ENCODE measurements at places on chromosomes 11 and 22.

- H3K36me3 ChIP-seq: no peaks in the 10 kb centered on the region
- H3K27ac ChIP-seq: no peak overlapping the region
- H3K4me1 ChIP-seq: no peaks in the 10 kb centered on the region
- no peak overlapping the region for H3K4me3 ChIP-seq
- H3K27me3 ChIP-seq: no peaks in the 10 kb centered on the region
Measured at GRCh38 chr11:80914311-80914710, 1473.5 kb upstream of the TENM4 start.

DNA sequence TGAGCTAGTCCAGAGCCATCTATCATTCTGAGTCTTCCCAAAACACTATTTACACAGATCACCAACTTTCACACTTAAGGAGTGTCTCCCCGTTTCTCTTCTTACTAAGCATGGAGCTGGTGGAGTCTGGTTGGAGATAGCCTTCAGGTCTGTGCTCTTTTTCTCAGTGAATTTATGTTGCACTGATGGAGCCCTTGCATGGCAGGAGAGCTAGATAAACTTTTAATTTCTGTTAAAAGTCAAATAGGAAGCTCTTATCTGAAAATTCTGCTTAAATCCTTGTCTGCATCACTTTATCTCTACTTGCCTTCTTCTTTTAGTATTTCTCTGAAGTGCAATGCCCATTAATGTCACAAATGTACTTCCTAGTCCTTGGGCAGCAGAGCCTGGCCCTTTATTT, 63.4 kb downstream of the ST3GAL4 start:
- peaks cover 89% of the 10 kb centered on the region for H3K4me1 ChIP-seq
- no peaks in the 10 kb centered on the region for H3K36me3 ChIP-seq
- no peaks in the 10 kb centered on the region for H3K27me3 ChIP-seq
- no peak for DNase-seq
- no peak overlapping the region for H3K27ac ChIP-seq
- H3K4me3 ChIP-seq: no peak overlapping the region

- H3K36me3 ChIP-seq: no peaks in the 10 kb centered on the region
- H3K4me3 ChIP-seq: no peak overlapping the region
- H3K27me3 ChIP-seq: no peaks in the 10 kb centered on the region
- no peaks in the 10 kb centered on the region for H3K4me1 ChIP-seq
Measured at GRCh38 chr11:64729851-64730382, 6.9 kb upstream of the NRXN2 start.

DNA sequence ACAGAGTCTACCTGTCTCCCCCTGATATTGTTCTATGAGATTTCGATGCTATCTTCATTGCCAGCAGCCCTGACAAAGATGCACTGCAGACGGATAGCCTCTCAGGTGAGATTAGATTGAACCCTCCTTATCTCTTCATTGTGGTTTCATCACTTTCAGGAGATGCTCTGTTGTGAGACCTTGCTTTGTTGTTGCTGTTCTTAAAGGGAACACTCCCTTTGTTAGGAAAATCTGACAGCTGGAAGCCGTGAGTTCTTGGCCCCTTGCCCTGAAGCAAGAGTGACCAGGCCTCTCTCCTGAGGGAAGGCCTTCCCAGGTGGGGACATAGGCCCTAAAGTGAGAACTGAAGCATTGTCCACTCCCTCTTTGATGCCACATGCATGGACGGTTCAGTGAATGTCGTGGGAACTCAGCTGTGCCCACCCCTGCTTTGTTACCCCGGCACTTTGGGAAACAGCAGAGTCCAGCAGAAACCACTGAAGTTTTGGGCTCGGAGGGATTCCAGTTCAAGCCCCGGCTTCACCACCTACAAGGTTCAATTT, 976.1 kb downstream of the TBC1D22A start:
- no peak overlapping the region for H3K4me3 ChIP-seq
- DNase-seq: no peak
- H3K27ac ChIP-seq: no peak overlapping the region
- no peaks in the 10 kb centered on the region for H3K4me1 ChIP-seq
- H3K36me3 ChIP-seq: no peaks in the 10 kb centered on the region
- no peaks in the 10 kb centered on the region for H3K27me3 ChIP-seq

- H3K27me3 ChIP-seq: peaks cover 12% of the 10 kb centered on the region
- H3K27ac ChIP-seq: peak overlapping the region; percentile 92
- H3K36me3 ChIP-seq: no peaks in the 10 kb centered on the region
- H3K4me3 ChIP-seq: peak overlapping the region; percentile 57
Measured at GRCh38 chr11:43942662-43943371, 380 bp downstream of the C11orf96 start.

GRCh38 chr11:96318850-96319249, 24.1 kb downstream of the MAML2 start:
- no peak overlapping the region for H3K27ac ChIP-seq
- H3K4me3 ChIP-seq: no peak overlapping the region
- peaks cover 90% of the 10 kb centered on the region for H3K4me1 ChIP-seq
- no peaks in the 10 kb centered on the region for H3K36me3 ChIP-seq
- no peak for DNase-seq

GRCh38 chr22:32119568-32120235, 39.4 kb downstream of the C22orf42 start:
- H3K4me1 ChIP-seq: no peaks in the 10 kb centered on the region
- no peaks in the 10 kb centered on the region for H3K36me3 ChIP-seq
- H3K27me3 ChIP-seq: no peaks in the 10 kb centered on the region
- no peak overlapping the region for H3K27ac ChIP-seq
- H3K4me3 ChIP-seq: no peak overlapping the region

- peaks cover 47% of the 10 kb centered on the region for H3K4me1 ChIP-seq
- no peaks in the 10 kb centered on the region for H3K27me3 ChIP-seq
- DNase-seq: no peak
Measured at GRCh38 chr11:126061707-126062678, 673 bp downstream of the CDON start.

DNA sequence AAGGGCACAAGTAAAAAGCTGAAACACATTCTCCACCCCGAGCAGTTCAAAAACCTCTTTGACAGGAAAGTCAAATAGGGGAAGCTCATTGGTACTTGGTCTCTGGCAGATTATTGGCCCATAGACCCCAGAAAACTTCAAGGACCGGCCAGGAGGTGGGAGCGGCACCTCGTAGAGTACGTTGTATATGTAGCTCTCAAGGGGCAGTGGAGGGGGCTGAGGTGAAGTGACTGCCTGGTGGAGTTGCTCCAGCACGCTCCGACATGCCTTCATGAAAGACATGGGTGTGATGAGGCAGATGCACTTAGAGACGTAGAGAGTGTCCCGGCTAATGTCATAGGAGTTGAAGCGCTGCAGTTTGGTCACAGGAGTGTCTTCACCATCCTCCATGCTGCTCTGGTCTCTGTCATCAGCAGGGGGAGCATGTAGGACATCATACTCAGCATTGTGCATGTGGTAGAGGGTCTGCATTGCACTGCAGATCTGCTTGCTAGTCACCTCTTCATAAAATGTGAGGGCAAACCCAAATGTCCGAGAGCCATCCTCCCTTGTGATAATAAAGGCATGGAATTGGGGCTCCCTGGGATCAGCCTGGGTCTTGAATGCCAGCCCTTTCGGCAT, 61.3 kb downstream of the DENND5A start:
- no peak overlapping the region for H3K27ac ChIP-seq
- no peak overlapping the region for H3K4me3 ChIP-seq
- H3K4me1 ChIP-seq: no peaks in the 10 kb centered on the region
- no peaks in the 10 kb centered on the region for H3K27me3 ChIP-seq
- DNase-seq: no peak
- peaks cover 12% of the 10 kb centered on the region for H3K36me3 ChIP-seq

DNA sequence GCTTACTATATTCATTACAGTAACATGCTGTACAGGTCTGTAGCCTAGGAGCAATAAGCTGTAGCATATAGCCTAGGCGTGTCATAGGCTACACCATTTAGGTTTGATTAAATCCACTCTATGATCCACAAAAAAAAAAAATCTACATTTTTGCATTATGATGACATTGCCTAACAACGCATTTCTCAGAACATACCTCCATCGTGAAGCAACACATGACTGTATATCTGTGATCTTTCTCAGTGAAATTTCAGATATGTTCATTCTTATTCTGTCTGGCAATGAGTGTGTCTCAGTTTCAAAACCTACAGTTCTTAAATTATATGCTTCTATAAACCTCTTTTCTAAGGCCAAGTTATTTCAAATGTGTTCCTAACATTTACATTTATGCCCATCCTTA, 140.3 kb downstream of the CADM1 start:
- H3K27ac ChIP-seq: no peak overlapping the region
- no peak for DNase-seq
- no peaks in the 10 kb centered on the region for H3K36me3 ChIP-seq

GRCh38 chr11:20154381-20154780, 5.9 kb downstream of the DBX1 start:
- H3K27ac ChIP-seq: no peak overlapping the region
- peaks cover 2% of the 10 kb centered on the region for H3K27me3 ChIP-seq
- DNase-seq: no peak
- peaks cover 9% of the 10 kb centered on the region for H3K4me1 ChIP-seq
- no peaks in the 10 kb centered on the region for H3K36me3 ChIP-seq

GRCh38 chr11:68142028-68142412, 20.8 kb upstream of the CHKA start:
- no peaks in the 10 kb centered on the region for H3K27me3 ChIP-seq
- no peak overlapping the region for H3K4me3 ChIP-seq
- no peak overlapping the region for H3K27ac ChIP-seq
- DNase-seq: no peak
- peaks cover 39% of the 10 kb centered on the region for H3K4me1 ChIP-seq

DNA sequence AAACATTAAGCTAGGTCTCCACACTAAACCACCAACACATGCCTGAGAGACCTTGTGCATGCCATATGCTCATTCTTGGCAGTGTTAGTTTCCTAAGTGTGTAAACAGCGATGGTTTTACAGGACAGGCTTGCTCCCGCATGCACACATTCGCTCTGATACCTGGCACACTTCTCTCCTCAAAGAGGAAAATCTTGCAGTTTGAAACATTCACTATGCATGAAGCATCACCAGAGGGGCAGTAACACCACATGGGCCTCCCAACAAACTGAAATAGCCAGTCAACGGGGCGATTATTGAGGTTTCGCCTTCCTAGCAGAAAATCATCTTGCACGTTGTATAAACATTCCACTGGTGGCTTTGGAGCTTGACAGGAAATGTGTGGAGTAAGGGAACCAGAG, 52.6 kb downstream of the ABTB2 start:
- no peak overlapping the region for H3K4me3 ChIP-seq
- H3K4me1 ChIP-seq: no peaks in the 10 kb centered on the region
- H3K27me3 ChIP-seq: no peaks in the 10 kb centered on the region
- no peak overlapping the region for H3K27ac ChIP-seq

GRCh38 chr22:16699326-16699725, 106.7 kb upstream of the CCT8L2 start:
- DNase-seq: no peak
- no peaks in the 10 kb centered on the region for H3K36me3 ChIP-seq
- H3K4me3 ChIP-seq: no peak overlapping the region
- no peaks in the 10 kb centered on the region for H3K27me3 ChIP-seq

- no peak overlapping the region for H3K4me3 ChIP-seq
- H3K27me3 ChIP-seq: no peaks in the 10 kb centered on the region
- no peak overlapping the region for H3K27ac ChIP-seq
- peak; percentile 31 for DNase-seq
- no peaks in the 10 kb centered on the region for H3K36me3 ChIP-seq
- H3K4me1 ChIP-seq: no peaks in the 10 kb centered on the region
Measured at GRCh38 chr22:25085930-25086901, 113.4 kb upstream of the CRYBB3 start.

DNA sequence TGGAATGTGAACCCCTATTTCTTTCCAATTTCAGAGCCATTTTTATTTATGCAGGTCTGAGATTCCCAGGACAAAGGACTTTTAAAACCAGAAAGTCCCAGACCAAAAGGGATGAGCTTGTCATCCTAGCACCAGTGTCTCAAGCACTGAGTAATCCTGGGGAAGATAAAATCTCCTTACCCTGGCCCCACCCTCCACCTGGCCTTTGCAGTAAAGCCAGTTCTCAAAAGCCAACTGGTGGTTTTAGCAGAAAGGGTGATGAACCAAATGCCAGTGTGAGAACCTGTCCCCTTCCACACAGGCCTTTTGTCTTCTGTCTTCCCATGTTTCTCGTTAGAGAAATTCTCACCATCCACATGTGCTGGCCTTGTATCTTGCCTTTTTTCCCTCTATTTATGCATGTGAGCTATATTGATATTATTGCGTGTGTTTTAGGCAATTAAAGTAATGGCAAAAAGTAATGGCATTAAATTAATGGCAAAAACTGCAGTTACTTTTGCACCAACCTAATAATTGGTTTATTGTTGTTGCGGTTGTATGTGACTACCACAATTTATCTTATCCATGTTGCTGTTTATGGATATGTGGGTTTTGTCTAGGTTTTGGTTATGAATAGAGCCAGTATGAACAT, 191.3 kb downstream of the MYO18B start:
- H3K27ac ChIP-seq: no peak overlapping the region
- no peak for DNase-seq
- H3K4me1 ChIP-seq: no peaks in the 10 kb centered on the region

All from tibial nerve (tissue), 4 donors.